ENCODE measurements at places on chromosomes 1 and 21.

DNA sequence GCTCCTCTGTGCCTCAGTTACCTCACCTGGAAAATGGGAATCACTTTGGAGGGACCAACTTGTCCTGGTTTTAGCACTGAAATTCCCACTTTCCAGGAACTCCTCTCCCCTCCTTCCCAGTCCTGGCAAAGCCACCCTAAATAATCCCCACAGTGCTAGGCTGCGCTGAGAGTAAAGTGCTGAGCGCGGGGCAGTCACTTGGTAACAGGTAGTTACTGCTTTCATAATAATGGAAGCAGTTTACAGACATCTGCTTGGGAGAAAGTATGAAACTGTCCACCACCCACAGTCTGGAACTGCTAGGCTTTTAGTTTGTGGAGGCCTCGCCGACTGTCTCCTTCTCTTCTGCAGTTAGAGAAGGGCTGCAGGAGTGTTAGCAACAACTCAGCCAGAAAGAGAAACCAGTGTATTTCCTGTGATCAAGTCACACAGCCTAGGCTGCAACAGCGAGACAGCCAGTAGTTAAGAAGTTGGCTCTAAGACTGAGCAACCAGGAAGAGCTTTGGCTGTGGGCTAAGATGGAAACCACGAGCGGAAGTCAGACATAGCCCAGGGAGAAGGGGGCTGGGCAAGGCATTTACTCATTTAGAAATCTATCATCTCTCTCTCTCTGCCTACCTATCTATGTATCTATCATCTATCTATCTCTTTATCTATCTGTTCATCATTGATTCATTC lies 30.8 kb upstream of the ABCG1 start:
- peak; percentile 78 for DNase-seq

DNA sequence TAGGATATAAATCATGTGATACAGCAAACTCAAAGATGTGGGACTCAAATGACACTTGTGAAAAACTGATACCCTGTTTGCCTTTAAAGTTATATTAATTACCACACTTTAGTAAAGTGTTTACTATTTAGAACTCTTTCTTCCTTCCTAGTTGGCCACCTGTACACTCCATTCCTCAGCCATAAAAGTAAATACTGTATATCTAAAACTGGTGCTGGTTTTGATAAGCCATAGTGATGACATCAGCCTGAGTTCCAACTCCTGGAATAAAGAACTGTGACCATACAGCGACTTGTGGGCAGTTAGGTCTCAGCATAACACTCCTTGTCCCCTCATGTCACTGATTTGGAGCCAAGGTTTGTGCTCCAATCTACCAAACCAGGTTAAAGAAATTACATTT lies 2.8 kb downstream of the PTGER3 start:
- no peak for DNase-seq

- DNase-seq, result no peak
Observed at GRCh38 chr1:65404941-65405340, 15.5 kb upstream of the LEPR start.

GRCh38 chr1:89044970-89045721 lies 19.9 kb downstream of the GBP1 start:
- DNase-seq, result no peak

GRCh38 chr1:175911138-175911537 lies 167.7 kb upstream of the TNR start:
- DNase-seq, result no peak

- peak; percentile 72 for DNase-seq
Observed at GRCh38 chr1:214427871-214428277, 123.5 kb downstream of the PTPN14 start.

- no peak for DNase-seq
Observed at GRCh38 chr1:197314682-197315081, 46.6 kb downstream of the CRB1 start.

DNA sequence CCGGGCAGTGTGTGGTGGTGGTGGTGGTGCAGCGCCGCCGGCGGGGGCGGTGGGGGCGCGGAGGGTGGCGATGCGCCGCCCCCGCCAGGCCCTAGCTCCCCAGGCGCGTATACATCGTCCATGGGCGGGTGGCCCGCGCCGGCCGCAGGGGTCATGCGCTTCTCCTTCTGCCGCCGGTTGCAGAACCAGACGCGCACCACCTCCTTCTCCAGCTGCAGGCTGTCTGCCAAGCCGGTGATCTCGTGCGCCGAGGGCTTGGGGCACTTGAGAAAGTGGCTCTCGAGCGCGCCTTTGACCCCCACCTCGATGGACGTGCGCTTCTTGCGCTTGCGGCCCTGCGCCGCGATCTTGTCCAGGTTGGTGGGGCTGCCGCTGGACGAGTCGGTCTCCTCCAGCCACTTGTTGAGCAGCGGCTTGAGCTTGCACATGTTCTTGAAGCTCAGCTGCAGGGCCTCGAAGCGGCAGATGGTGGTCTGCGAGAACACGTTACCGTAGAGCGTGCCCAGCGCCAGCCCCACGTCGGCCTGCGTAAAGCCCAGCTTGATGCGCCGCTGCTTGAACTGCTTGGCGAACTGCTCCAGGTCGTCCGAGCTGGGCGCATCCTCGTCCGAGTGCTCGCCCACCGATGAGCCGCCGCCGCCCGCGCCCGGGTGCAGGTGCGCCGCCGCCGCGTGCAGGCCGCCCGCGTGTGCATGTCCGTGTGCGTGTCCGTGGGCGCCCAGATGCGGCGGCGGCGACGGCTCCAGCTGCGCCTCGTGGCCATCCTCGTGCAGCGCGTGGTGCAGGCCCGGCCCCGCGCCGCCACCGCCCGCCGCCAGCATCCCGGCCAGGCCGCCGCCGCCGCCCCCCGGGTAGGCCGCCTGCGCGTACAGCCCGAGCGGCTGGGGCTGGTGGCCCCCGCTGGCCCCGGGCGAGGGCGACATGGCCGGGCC lies 926 bp downstream of the POU3F1 start:
- peak; percentile 16 for DNase-seq

DNA sequence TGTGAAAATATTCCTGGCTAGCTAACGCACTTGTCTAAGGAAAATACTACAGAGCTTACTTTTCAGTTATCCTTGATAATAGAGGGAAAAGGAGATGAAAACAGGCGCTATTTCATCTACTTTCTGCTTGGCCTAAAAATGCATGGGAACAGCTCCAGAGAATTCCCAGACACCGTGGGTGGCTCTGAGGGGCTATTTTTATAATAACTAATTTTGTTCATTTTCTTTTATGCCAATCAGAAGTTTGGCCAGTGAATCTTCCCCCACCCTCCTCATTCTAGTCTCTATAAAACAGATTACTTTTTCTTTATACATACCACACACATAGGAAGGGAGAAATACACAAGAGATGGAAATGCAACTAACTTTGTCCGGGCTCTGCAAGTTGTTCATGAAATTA lies 322.9 kb downstream of the SETD4 start:
- DNase-seq, result no peak

DNA sequence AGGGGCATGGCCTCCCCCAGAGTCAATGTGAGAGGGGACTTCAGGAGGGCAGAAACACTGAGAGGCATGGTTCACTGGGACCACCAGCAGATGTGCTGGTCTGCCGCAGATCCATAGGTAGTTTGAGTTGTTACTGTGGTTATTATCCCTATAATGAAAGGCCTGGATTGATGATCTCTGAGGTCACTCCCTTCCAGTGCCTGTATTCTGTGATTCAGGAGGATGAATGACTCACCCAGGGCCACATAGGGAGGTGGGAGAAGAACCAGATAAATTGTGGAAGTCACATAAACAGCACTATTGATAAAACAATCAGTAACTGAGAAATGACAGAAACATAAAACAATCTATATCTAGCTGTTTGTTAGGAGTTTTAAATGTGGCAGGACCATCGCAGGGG lies 22.7 kb upstream of the ACTL8 start:
- DNase-seq, result no peak

DNA sequence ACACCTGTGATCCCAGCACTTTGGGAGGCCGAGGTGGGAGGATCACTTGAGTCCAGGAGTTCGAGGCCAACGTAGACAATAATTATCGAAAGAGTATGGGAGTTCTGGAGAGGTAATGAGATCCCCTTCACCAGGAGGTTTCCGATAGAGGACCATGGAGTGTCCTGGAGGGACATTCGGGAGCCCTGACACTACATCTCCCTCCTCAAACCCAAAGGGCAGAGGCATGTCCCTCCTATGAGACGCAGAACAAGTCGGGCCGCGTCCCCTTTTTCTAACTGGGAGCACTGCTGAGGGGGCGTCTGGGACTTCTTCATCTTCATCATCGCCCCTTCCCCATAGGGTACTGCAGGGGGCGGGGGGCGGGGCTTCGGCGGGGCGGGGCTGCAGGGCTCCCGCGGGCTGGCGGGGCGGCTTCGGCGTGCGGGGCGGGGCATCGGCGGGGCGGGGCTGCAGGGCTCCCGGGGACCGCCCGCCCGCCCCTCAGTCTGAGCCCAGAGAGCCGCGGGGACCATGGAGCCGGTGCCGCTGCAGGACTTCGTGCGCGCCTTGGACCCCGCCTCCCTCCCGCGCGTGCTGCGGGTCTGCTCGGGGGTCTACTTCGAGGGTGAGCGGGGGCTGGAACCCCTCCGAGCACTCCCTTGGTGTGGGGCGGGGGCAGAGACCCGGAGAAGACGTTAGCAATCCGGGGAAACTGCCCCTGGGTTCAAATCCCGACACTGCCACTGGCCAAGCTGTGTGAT lies at the start of gene THEMIS2:
TSS of gene THEMIS2 (plus strand) at position 486 of the 743 bp plus-strand sequence. CDS start at position 514, 28 bp downstream.
- DNase-seq, result peak; percentile 83

- no peak for DNase-seq
Observed at GRCh38 chr1:236457775-236458174, 63.7 kb downstream of the EDARADD start.

DNA sequence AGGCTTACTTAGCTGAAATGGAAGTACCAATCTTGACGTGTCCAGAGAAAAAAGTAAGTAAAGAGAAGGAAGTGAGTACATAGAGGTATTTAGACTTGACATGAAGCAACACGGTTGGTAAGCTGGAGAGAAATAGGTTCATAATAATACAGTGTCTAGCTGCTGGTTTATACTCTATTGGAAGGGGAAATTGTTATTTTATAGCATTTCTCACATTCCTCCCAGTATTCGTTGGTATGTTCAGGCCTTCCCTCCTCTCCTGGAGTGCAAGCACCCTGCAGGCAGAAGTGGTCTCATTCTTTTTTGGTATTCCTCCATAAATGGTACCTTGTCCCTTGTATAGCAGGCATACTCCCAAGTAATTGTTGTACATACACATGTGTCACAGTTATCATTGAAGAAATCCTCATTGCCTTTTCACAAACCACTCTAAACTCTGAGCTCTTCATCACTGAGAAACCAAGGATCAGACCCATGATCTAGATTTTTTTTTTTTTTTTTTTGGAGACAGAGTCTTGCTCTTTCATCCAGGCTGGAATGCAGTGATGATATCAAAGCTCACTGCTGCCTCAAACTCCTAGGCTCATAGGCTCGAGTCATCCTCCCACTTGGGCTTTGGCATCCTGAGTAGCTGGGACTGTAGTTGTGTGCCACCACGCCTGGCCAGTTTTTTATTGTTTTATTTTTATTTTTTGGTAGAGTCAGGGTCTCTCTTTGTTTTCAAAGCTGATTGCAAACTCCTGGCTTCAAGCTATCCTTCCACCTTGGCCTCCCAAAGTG lies 9.8 kb upstream of the IPO9 start:
- no peak for DNase-seq

GRCh38 chr1:5010656-5011055 lies 356.2 kb downstream of the AJAP1 start:
- DNase-seq, result no peak

DNA sequence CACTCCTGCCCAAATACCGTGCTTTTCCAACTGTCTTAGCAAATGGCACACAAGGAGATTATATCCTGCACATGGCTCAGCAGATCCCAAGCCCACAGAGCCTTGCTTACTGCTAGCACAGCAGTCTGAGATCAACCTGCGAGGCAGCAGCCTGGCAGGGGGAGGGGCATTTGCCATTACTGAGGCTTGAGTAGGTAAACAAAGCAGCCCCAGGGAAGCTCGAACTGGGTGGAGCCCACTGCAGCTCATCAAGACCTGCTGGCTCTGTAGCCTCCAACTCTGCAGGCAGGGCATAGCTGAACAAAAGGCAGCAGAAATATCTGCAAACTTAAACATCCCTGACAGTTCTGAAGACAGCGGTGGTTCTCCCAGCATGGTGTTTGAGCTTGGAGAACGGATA lies 70.1 kb upstream of the PTBP2 start:
- no peak for DNase-seq

DNA sequence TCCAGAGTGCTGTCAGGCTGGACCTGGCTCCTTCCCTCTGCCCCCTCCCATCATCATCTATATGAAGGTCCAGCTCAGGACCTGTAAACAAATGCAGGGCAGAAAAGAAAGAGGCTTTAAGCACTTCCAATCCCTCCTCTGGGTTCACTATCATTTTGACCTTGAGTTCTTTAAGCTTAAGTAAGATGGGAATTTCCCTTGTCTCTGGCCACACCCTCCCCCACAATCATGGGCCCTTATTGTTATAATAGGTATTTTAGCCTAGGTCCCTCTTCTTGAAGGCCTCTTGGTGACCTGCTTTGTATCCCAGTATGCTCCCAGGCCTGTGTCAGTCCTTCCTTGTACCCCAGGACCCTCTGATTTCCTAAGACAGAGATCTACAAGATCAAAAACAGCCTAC lies 45.1 kb upstream of the EPS15 start:
- no peak for DNase-seq

GRCh38 chr1:167173516-167174184 lies 47.0 kb upstream of the POU2F1 start:
- no peak for DNase-seq

DNA sequence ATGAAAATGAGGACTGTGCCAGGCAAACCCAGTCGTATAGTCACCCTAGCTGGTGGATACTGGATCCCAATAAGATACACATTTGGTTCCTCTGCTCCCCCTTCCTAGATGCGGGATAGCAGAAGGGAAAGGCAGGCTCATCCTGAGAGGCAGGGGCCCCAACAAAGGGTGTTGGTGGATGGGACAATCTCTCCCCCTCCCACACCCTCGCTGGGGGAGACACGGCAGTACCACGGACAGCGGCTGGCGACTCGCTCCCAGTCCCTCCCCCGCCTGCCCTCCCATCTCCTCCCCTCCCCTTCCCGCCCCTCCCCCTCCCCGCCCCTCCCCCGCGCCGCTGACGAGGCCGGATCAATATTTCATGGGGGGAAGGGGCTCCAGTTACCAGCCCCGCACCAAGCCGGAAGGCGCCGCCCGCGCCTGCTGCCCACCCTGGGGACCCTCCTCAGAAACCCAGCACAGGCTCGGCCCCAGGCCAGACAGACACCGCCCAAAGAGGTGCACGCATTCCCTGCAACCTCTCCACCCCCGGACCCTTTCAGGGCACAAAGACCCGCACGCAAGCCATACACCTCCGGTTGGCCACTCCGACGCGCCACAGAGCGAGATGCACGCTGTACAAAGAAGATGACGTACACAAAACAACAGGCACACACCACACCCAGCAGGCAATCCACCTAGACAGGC lies 11.5 kb downstream of the RIMS3 start:
- DNase-seq, result no peak

GRCh38 chr21:22758478-22758877 lies 1760.3 kb downstream of the NCAM2 start:
- no peak for DNase-seq

- DNase-seq, result no peak
Observed at GRCh38 chr1:47382399-47382983, 33.6 kb upstream of the FOXE3 start.

All from activated naive CD8-positive, alpha-beta T cell treated with anti-CD3 and anti-CD28 coated beads for 36 hours (primary cell).